Endothelial cell of umbilical vein (primary cell): ENCODE measurements at places on chromosomes 1 and 21. TPM values are rescaled to one million over a fixed set of nuclear protein-coding genes. Genes with fewer than 3 reads are reported as not detected.

Gene SGIP1
- 51.0 and 68.9 TPM in 2 replicates for total RNA-seq

Gene B3GALT5
- total RNA-seq: not detected in 2 replicates

Gene TP73
- total RNA-seq: 0.15 TPM in 1 of 2 replicates, not detected in the other

Gene ATP1A4
- total RNA-seq: not detected in 2 replicates

Gene ASCL5
- not detected in 2 replicates for total RNA-seq

Gene GART
- total RNA-seq: 98.7 and 112 TPM in 2 replicates

Gene PFKFB2
- total RNA-seq: 1.8 and 2.0 TPM in 2 replicates

Gene CFHR1
- total RNA-seq: not detected in 2 replicates

- no peaks in the 10 kb centered on the region for H3K36me3 ChIP-seq
- H3K4me1 ChIP-seq: no peaks in the 10 kb centered on the region
- no peak overlapping the region for H3K27ac ChIP-seq
- no peak overlapping the region for H3K4me3 ChIP-seq
- H3K27me3 ChIP-seq: no peaks in the 10 kb centered on the region
These were observed 32.2 kb upstream of the CYP4X1 start for GRCh38 chr1:46991083-46991923.

DNA sequence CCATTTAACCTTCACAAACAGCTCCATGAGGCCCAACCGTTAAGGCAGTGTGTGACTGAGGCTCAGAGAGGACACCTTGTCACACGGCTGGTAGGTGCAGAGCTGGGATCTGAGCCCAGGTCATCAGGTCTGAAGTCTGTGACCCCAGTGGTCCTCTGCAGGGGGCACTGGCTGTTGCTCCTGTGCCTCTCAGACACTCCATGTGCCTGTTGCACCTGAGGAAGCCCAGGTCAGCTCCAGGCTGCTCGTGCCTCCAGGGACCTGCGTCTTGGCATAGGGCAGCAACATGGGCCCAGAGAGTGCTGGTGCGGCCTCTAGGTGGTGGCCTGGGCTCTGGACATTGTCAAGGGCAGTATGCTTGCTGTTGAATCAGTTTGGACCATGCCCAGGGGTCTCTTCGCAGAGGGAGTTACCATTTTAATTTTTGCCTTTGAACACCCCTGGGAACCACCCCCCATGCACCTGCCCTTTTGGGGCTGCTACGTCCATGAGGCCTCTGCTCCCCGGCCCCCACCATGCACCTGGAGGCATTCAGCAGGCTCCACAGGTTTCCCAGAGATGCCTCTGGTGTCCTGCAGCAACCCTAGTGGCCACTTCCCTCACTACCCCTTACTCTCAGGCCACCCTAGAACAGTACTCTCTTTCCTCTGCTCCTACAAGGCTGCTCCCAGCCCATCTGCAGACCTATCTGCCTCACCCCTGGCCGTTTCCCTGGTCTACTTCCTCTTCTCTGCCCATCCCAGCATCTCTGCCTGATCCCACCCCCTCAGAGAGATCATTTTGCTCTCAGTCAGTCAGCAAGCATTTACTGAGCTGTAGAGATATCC is 25.2 kb upstream of the EPS8L3 start:
- no peaks in the 10 kb centered on the region for H3K27me3 ChIP-seq
- H3K4me3 ChIP-seq: no peak overlapping the region
- H3K36me3 ChIP-seq: no peaks in the 10 kb centered on the region

DNA sequence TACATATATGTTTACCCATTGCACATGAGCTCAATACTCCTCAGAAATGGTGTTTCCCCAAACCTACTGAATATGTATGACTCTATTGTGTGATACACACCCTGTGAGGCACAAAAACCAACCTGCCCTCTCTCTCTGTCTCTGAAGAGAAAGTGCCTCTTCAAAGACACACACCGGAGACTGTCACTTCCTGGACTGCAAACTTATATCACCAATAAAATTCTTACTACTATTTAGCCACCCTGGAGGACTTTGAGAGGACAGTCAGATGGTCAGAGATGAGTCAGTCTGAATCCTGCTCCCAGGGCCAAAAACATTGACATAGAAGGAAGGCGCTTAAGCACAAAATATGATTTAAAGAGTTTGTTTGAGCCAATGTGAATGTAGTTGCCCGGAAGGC is 110.4 kb downstream of the PPIAL4G start:
- DNase-seq: no peak
- H3K27ac ChIP-seq: no peak overlapping the region
- peaks cover 11% of the 10 kb centered on the region for H3K4me1 ChIP-seq
- H3K27me3 ChIP-seq: peaks cover 4% of the 10 kb centered on the region
- H3K36me3 ChIP-seq: no peaks in the 10 kb centered on the region

GRCh38 chr1:203202431-203203245 is 16.1 kb upstream of the CHI3L1 start:
- no peak for DNase-seq
- no peak overlapping the region for H3K27ac ChIP-seq
- H3K4me3 ChIP-seq: no peak overlapping the region

GRCh38 chr1:203769505-203770343 is 4.7 kb downstream of the LAX1 start:
- no peaks in the 10 kb centered on the region for H3K36me3 ChIP-seq
- DNase-seq: peak; percentile 68
- no peak overlapping the region for H3K4me3 ChIP-seq
- no peaks in the 10 kb centered on the region for H3K27me3 ChIP-seq

DNA sequence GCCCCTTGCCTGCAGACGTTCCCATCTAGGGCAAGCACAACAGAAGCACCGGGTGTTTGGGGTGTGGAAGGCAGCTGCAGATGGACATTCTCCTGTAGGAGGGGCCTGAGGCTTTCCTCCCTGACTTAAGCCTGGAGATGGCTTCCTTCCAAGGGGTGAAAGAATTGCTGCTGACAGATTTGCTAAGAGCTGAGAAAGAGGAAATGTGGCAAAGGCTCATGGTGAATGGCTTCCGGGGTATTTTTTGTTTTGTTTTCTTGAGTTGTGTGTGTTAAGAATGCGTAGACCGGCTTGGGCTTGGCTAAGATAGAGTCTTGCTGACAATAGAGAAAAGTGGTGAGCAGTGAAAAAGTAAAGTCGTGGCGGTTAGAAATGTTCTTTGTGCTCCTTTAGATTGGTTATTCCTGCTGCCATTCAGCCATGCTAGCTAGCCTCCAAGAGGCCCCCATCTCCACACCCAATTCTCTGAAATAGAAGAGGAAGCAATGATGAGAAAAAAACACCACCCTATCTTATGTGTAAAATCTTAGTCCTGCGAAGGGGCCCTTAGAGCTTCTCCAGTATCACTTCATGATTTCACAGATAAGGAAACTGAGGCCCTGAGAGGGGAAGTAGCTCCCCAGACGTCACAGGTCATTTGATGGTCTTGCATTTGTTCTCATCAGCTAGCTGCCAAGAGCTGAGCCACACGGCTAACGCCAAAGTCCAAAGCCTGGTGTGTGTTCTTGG is 36.9 kb downstream of the EIF2D start:
- H3K4me1 ChIP-seq: peaks cover 26% of the 10 kb centered on the region
- no peak overlapping the region for H3K4me3 ChIP-seq
- H3K27me3 ChIP-seq: no peaks in the 10 kb centered on the region

DNA sequence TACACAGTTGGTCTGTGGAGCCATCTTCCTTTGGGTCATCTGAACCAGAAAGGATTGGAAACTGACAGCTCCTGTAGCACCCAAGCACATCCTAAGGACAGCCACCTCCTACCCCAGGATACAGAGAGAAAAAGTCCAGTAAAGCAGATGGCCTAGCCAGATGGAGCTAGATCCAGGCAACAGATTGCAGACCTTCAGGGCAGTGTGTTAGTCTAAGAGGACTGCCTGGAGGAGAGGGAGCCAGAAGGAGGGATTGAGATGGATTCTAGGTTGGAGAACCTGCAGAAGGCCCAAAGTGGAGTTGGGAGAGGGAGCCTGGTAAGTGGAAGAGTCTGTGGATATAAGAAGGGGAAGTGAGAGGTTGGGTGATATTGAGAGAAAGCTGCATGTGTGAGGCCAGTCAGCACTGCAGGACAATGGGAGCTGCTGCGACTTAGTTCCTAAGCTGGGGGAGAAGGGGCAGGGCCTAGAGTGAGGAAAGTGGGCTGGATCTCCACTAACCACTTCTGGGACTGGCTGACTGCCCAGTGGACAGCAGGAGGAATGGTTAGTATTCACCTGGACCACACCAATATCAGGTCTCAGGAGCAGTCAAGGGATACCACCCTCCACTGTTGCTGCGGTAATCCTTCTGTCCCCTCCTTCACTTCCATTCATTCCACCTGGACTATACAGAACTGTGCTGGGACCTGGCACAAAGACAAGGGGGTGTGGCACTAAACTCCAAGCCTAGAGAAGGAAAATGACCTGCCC is 13.4 kb downstream of the BCAN start:
- H3K4me3 ChIP-seq: no peak overlapping the region
- H3K27me3 ChIP-seq: peaks cover 3% of the 10 kb centered on the region
- no peaks in the 10 kb centered on the region for H3K36me3 ChIP-seq
- no peak for DNase-seq
- no peak overlapping the region for H3K27ac ChIP-seq

- no peak overlapping the region for H3K4me3 ChIP-seq
- H3K4me1 ChIP-seq: no peaks in the 10 kb centered on the region
- H3K36me3 ChIP-seq: no peaks in the 10 kb centered on the region
- no peak overlapping the region for H3K27ac ChIP-seq
- no peak for DNase-seq
- no peaks in the 10 kb centered on the region for H3K27me3 ChIP-seq
These were observed 105.8 kb downstream of the SIK1 start for GRCh38 chr21:43321111-43321510.

GRCh38 chr1:23156940-23157339 is 11.7 kb downstream of the LUZP1 start:
- no peaks in the 10 kb centered on the region for H3K4me1 ChIP-seq
- no peak for DNase-seq
- H3K27ac ChIP-seq: no peak overlapping the region

DNA sequence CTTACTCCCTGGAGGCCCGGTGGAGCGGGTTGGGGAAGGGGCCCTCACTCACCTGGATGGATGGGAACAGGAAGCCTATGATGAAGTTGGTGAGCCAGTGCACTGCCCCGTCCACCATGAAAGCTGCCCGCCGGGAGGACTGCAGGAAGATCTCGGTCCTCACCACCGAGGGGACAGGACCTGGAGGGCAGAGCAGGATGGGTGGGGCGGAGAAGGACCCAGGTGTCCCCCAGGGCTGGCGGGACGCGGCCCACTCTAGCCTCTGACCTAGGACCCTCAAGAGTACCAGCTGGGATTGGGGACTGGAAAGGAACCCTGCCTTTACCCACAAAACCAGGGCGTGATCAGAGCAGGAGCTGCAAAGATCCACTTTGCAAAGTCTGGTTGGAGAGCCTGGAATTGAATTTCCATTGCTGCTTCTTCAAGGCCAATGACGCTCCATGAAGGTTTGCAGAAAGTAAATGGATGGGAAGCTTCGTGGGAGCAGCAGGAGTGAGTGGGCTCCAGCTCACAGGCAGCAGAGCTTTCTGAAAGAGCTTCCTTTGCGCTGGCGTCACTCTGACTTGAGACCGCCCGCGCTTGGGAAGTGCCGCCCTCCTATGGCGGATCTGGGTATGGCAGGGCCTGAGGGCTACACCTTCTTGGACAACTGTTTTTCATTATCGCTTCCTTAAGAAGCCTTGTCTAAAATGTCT is 21.4 kb downstream of the SLC2A7 start:
- H3K4me1 ChIP-seq: no peaks in the 10 kb centered on the region
- peak; percentile 85 for DNase-seq
- H3K36me3 ChIP-seq: no peaks in the 10 kb centered on the region
- no peak overlapping the region for H3K27ac ChIP-seq
- peaks cover 4% of the 10 kb centered on the region for H3K27me3 ChIP-seq

- H3K4me1 ChIP-seq: peaks cover 2% of the 10 kb centered on the region
- H3K4me3 ChIP-seq: no peak overlapping the region
- no peaks in the 10 kb centered on the region for H3K36me3 ChIP-seq
- peak; percentile 40 for DNase-seq
These were observed 141.8 kb downstream of the AKT3 start for GRCh38 chr1:243708210-243708609.

DNA sequence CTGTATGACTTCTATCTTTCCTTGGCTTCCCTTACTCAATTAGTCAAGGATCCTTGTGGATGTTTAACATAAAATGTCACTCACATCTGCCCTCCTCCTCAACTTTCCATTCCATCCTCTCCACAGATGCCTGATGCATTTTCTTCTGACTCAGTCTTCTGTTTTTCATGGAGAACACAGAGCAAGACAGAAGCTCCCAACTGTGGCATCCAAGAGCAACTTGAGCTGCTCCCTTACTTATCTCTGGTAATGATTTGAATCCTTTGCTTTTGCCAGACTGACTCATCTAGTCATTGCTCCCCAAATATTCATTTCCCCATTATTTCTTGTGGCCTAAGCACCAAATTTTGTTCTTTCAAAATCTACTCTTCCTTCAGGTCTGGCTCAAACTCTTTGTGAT is 120.6 kb downstream of the LYPLAL1 start:
- no peak for DNase-seq
- H3K4me3 ChIP-seq: no peak overlapping the region
- H3K27me3 ChIP-seq: no peaks in the 10 kb centered on the region
- no peak overlapping the region for H3K27ac ChIP-seq
- H3K36me3 ChIP-seq: no peaks in the 10 kb centered on the region

GRCh38 chr1:173168941-173169340 is 38.2 kb downstream of the TNFSF4 start:
- no peak overlapping the region for H3K27ac ChIP-seq
- no peak overlapping the region for H3K4me3 ChIP-seq
- H3K27me3 ChIP-seq: no peaks in the 10 kb centered on the region
- no peaks in the 10 kb centered on the region for H3K36me3 ChIP-seq
- H3K4me1 ChIP-seq: peaks cover 3% of the 10 kb centered on the region

DNA sequence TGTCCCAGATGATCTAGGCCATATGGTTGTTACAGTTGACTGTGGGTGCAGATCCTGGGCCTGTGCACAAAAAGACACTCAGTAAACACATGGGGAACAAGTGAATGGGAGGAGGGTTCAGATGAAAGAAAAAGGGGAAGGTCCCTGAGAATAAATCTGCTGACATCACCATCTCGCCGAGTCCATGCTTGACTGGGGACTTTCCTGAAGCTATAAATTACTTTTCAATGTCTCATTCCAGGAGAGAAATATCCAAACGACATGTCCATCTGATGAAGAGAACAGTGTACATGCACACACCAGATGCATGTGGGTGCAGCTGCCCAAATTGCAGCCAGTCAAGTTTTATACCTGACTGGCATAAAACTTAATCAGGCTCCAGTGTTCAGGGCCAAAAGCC is 109.0 kb downstream of the HIVEP3 start:
- no peaks in the 10 kb centered on the region for H3K27me3 ChIP-seq
- no peak overlapping the region for H3K4me3 ChIP-seq
- peaks cover 17% of the 10 kb centered on the region for H3K4me1 ChIP-seq
- H3K27ac ChIP-seq: no peak overlapping the region

DNA sequence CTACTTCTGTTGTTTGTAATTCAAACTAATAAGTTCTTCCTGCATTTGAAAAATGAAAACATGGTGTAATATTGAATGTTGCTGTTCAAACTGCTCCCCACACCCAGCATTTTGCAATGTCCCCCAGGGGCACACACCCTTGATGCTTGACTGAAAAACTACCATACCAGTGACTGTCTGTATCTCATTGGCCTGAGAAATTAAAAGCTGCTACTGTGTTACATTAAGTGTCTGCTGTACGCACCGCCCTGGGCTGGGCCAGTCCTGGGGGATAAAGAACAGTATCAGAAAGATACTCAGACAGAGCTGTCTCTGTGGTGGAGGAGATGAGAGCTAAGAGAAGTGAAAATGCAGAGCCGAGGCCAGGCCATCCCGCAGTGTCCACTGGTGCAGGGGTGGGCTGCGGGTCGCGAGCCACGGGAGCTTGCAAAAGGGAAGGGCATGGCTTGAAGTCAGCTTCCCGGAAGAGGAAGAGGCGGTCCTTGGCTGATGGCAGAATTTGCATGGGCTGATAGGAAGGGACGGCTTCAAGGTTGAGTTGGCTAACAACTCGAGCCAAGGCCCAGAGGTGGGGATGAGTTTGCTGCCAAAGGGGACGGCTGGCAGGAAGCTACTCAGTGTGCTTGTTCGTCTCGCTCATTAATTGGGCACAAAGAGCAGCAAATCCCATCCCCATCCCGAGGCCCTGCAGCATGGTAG is 329.8 kb upstream of the VAMP3 start:
- H3K27ac ChIP-seq: no peak overlapping the region
- H3K4me1 ChIP-seq: no peaks in the 10 kb centered on the region
- no peak for DNase-seq
- no peaks in the 10 kb centered on the region for H3K27me3 ChIP-seq
- no peaks in the 10 kb centered on the region for H3K36me3 ChIP-seq
